Dermis microvascular lymphatic vessel endothelial cell (primary cell): ENCODE measurements at places on chromosomes 11 and 22. TPM values are rescaled to one million over a fixed set of nuclear protein-coding genes. Genes with fewer than 3 reads are reported as not detected.

DNA sequence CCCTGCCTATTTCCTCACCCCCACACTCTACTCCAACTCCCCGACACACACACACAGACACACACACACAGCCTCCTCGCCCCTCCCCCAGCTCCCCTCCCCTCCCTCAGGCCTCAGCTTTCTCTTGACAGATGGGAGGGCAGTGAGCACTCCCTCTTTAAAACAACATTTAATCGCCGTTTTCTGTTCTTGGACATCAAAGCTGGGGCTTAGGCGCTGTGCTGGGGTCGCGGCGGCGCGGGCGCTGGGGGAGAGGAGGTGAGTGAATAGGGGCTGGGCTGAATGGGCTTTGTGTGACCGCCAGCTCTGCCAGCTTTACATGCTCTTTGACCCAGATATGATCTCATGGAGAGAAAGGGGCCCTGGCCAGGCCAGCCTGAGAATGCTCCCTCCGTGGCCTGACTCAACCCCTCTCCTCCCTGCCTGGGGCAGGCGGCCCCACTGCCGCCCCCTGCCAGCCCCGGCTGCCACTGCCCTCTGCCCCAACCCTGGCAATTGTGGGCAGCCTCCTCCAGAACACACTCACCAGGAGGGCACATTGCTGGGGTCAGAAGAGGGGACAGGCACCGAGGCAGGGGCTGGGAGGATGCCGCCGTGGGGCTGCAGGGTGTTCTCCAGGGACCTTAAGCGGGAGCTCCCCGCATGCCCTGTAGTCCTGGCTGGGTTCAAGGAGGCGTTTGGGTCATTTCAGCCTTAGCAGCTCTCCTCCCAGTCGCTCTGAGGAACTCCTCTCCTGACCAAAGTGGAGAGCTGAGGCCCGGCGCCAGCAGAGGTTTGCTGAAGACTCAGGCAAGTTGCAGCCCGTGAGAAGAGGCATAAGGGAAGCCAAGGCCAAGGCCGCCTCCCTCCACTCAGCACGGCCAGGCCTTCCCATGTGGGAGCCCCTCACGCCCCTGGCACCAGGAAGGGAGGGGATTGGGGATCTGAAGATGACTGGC is 38.3 kb upstream of the NNMT start:
- DNase-seq = peak; percentile 9

DNA sequence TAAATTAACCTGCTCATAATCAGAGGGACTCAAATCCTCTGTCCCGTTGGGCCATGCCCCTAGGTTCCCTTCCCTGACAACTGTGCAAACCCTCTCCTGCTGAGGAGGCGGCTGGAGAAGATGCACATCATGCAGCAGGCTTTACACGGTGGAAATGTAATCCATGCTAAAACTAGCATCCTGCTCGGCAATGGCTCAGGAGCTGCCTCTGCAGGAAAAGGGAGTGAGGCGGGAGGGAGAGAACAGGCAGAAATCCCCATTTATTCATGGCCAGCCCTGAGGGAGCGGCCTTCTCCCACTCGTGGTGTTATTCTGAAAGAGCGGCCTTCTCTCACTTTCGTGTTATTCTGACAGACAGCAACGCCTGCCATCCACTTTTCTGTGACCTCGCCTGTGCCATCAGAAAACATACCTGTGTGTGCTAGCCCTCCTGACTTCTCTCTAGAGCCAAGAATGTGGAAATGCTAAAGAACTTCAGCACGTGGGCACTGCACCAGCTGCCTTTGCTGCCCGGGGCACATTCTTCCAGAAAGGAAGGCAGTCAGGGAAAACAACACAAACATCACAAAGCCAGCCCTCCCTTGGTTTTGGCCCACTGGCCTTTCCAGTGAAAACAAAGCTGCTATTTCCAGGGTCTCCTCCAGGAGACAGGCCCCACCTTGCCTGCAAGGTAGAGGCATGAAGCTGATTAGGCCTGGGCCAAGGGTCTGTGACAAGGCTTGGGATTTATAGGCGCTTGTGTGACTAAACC is 62.9 kb upstream of the BID start:
- DNase-seq = peak; percentile 36

DNA sequence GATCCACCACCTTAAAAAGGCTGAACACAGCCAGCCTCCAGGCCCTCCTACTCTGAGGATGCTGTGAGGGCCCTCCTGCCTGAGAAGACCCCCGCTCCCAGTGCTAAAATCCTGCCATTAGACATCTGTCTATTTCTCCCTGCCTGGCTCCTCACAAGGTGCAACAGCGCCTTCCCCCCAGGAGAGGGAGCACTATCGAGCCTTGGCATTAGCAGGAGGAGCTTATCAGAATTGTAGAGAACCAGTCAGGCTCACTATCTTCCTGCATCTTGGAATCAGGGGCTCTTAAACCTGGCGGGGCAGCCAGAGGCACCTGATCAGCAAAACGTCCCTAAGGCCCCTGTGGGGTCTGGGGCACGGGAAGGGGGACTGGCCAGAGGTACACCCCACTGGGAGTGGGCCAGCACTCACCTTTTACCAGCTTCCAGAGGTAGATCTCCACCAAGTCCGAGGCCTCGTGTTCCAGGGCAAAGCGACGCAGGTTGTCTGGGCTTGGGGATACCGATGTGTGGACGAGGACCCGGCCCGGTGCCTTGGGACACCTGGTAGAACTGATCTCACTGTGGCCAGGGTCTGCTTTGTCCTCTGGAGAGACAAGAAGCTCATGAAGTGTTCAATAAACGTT is 28.7 kb downstream of the CHRDL2 start:
- peak; percentile 63 for DNase-seq

The ANO1 gene
- total RNA-seq = not detected in 2 replicates

- DNase-seq = no peak
Measured at GRCh38 chr11:93444617-93445073, 98.5 kb downstream of the SMCO4 start.

The RAPSN gene
- total RNA-seq = 0.13 and 0.25 TPM in 2 replicates

The FGF3 gene
- total RNA-seq = not detected in 2 replicates

DNA sequence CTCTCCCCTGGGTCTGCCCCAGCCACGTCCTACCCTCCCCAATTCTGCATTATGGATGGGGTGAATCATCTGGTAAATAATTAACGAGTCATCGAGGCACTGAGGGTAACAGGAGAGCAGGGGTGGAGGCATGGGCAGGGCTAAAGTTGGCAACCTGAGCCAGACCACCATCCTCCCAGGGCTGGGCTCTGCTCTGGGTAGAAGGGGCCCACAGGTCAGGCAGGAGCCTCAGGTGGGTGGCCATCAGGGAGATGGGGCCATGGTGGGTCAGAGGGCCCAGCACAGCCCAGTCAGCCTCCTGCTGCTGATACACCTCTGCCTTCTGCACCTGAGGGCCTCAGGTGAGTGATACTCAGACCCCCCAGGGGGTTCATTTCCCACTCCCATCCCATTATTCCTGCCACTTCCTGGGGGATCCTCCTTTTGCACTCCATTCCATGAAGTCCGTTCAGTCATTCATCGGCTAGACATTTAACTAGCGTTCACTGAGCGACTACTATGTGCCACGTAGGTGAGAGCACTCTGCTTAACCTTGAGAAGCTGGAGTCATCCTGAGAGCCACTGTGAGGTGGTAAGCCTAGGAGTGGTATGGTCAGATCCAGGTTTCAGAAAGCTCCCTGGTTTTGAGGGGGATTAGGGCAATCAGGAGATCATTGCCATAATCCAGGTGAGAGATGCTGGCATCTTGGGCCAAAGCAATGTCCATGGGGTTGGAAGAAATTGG is at the start of gene VSIG10L2:
VSIG10L2 (plus strand) TSS at position 248 of the 724 bp plus-strand sequence; CDS start at position 260, 12 bp downstream.
- DNase-seq = no peak

DNA sequence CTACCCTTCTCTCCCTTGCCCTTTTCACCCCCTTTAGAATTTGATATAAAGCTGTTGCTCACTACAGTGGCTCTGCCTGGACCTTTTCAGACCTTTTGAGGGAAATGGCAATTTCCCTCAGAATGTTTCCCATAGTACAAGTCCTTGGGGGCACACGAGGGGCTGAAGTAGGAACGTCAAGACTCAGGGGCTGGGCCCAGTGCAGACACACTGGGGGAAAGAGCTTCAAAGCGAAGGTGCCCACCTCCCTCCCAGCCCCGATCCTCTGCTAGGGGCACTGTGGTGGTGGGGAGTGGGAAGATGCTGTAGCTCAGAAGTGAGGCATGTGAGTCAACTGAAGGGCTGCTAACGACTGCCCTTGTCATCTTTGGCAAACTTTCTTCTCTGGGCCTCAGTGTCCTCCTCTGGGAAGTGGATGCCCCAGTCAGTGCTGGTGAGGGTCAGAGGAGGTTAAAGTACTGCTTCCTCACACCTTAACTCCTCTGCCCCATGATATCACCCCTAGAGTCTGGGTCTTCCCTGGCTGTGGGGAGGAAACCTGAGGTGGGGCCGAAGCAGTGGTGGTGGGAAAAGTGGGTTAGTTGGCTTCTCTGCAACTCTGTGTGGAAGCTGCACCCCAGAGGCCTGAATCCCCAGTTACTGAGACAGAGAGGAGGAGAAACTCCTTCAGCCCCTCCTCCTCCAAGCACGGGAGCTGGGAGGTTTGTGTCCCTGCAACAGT is 425.3 kb upstream of the B3GAT1 start:
- DNase-seq = no peak

GRCh38 chr11:34682825-34683224 is 61.9 kb downstream of the EHF start:
- no peak for DNase-seq

DNA sequence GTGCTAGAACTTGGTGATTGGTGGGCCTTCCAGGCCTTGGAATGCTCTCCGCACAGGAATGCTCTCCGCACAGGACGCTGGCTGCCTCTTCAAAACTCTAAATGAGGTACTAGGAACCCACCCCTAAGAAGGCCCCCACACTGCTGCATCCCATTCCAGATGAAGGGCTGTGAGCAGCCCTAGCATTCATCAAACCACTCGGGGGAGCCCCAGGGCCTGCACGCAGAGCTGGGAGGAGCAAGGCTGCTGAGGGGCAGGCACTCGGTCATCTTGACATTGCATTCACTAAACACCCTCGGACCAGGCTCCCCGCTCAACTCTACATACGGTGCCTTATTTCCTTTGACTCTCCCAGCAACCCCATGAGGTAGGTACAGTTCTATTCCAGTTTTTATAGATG is 49.2 kb upstream of the EMID1 start:
- no peak for DNase-seq

DNA sequence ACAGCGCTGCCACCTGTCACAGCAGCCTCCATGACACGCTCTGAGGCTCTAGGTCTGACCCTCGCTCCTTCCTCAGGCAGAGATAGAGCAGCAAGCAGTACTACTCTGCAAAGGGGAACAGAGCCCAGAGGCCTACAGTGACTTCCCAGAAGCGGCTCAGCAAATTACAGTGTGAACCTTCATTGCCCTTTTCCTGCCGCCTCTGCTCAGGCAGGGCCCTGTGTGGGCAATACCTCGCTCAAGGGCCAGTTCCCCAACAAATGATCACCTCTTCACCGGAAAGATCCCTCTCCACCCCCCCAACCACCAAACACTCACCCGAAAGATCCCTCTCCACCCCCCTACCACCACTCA is 12.3 kb downstream of the KIAA0930 start:
- DNase-seq = no peak

GRCh38 chr11:104033561-104033960 is 2.9 kb upstream of the DDI1 start:
- DNase-seq = no peak

The HBG1 gene
- not detected in 2 replicates for total RNA-seq

The MPZL3 gene
- total RNA-seq = 3.2 and 3.7 TPM in 2 replicates

- DNase-seq = no peak
Measured at GRCh38 chr11:108628326-108628725, 34.8 kb upstream of the EXPH5 start.

GRCh38 chr11:34146411-34146810 is 41.0 kb downstream of the NAT10 start:
- DNase-seq = no peak

GRCh38 chr11:118226781-118227180 is 2.0 kb upstream of the JAML start:
- DNase-seq = no peak

GRCh38 chr11:659532-660085 is 22.5 kb downstream of the DRD4 start:
- no peak for DNase-seq

The CLTCL1 gene
- 2.8 and 3.5 TPM in 2 replicates for total RNA-seq

- no peak for DNase-seq
Measured at GRCh38 chr11:33655842-33656600, 44.6 kb downstream of the C11orf91 start.

GRCh38 chr11:8309311-8309710 is 45.6 kb upstream of the LMO1 start:
- DNase-seq = no peak

- DNase-seq = no peak
Measured at GRCh38 chr11:19868871-19869270, 156.2 kb downstream of the NAV2 start.

- DNase-seq = peak; percentile 95
Measured at GRCh38 chr22:20001082-20001638, 15.5 kb downstream of the ARVCF start.

The SPON1 gene
- total RNA-seq = under 0.01 and 0.51 TPM in 2 replicates

DNA sequence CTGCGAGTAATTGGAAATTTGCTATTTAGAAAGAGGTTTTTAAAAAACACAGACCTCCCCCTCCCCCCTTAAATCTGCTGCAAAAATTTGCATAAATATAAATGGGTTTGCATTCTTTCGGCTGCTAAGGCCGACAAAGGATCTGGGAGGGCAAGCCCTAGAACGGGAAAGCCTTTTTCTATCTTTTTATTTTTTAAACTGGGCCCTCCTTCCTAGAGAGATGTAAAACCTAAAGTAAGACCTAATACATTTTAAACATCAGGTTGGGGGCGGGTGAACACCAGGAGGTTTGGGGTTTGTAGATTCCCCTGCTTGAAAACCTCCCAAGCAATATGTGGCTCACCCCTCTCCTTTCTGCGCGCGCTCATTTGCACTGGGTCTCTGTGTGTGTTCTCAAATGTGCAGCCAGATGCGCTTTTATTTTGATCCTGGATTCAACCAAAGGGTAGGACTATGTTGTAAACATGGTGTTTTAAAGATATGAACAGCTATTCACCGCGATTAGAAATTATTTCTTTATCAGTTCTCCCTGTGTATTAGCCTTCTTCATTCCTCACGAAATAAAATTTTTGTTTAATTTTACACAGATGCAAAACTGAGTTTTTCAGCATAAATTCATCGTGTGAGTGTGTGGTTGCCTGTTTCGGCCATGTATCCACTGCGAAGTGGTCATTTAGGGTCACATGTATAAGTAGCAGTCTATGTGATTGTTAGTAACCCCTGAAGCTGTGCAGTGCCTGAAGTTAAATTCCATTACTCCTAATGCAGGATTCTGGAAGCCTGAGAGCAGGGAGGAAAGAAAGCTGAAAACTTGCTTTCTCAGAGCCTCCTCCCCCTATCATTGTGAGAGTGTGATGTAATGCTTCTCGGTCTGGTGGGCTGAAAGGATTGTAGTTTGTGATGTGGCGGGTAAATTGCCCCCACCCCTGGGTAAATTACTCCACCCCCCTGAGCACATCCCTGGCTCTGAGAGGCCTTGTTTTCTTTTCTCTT is 988 bp downstream of the TNRC6B start:
- peak; percentile 64 for DNase-seq
